ENCODE measurements at places on chromosomes 12 and 14.
A peak's percentile ranks its signal among the peaks of the same experiment; 100 is the strongest.

DNA sequence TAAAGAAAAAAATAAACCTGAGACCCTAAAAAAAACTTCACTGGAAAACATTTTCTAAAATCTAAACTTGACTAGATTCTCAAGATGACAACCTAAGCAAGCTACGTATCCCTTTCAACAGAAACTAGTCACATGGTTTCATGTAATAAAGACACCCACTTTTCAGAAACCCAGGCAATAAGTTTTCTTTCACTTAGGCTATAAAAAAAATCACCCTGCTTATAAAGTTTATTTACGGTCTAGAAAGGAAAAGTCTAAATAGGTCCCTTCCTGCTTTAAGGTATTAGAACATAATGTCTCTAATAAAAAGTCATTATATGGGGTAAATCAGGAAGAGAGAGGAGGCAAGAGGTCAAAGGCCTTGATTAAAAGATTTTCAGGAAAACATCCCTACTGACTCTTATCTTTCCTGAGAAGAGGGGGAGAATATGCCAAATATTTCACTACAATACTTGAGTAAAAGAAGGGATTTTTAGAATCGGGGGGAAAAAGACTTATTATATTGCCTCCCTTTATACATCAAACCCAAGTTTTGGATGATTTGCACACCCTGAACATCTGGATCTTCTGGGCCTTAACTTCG lies 9.5 kb downstream of the CLIP1 start:
- DNase-seq = no peak

- DNase-seq = no peak
These were observed 22.4 kb upstream of the FKBP4 start for GRCh38 chr12:2772370-2772769.

- DNase-seq = no peak
These were observed 6.9 kb downstream of the LRCOL1 start for GRCh38 chr12:132603240-132604150.

GRCh38 chr14:53501361-53502211 lies 348.5 kb upstream of the DDHD1 start:
- no peak for DNase-seq

DNA sequence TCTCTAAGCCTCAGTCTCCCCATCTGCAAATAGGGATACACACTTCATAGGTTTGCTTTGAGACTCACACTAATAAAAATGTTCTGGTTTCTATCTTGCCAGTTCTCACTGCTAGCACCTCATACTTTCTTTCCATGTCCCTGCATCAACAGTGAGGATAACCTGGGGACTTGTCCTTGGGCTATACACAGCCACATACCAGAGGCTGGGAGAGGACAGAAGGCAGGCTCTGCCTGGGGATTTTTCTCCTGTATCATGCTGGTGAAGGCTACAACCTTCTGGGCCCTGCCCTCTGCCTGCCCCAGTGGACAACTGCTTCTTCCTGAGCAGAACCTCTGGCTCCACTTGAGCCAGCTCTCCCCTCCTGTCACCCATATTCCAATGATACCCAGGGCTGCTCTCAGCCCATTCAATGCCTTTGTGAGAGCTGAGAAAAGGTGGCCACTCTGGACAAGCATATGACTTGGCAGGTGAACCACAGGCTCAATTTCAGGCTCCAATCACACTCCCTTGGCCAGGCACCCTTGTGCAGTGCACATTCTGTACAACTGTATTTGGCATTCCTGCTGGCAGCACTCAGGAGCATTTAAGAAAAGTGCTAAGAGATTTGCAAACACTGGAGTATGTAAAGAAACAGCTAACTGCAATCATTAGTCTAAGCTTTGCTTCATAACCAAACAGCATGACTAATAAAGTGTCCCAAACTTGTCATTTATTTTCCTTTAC lies 135.8 kb upstream of the VRK1 start:
- no peak for DNase-seq

DNA sequence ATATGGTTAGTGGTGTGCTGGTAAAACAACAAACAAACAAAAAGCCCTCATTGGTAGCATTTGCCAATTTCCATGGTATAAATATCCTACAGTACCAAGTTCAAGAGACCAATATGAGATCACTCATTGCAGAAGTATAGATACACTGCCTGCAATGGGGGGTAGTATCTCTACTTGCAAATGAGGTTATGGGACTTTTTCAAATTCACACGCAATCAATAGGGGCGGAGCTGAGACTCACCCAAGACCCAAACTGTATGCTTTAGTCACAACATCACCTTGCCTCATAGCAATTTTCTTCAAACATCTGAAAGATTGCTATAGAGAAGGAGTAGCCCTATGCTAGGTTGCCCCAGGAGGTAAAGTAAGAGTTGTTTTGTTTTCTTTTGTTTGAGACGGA lies 93.7 kb downstream of the VCPKMT start:
- no peak for DNase-seq

DNA sequence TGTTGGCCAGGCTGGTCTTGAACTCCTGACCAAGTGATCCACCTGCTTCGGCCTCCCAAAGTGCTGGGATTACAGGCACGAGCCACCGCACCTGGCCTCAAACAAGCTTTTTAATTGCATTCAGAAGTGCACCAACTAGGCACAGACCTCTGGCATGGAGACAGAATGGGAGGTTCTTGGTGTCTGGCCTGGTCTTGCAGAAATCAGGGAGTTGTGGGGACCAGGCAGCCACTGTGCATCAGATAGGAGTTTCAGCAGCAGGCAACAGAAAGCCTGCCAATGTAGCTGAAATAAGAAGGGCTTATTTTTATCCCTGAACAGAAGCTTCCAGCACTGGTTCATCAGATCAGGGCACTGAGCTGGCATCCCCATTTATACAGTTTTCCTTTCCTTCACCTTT lies 22.2 kb upstream of the TCL1B start:
- DNase-seq = no peak

GRCh38 chr14:50001999-50002925 lies 109.4 kb downstream of the ARF6 start:
- DNase-seq = peak; percentile 66

DNA sequence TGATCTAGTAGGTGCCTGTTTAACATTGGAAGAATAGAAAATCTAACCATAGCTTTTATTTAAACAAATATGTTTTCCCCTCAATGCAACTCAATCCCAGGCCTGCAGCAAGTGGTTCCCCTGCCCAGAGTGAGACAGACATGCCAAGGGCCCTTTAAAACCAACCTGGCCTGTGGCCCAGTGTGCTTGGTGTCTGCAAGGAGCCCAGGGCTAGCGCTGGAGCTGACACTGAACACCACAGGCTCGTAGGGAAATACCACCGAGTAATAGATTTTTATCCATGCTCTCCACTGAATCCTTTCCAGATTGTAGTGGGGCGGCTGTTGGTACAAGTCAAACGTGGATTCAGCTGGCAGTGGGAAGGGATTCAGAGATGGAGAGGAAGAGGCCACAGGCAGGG lies 95.6 kb upstream of the NRXN3 start:
- DNase-seq = no peak

DNA sequence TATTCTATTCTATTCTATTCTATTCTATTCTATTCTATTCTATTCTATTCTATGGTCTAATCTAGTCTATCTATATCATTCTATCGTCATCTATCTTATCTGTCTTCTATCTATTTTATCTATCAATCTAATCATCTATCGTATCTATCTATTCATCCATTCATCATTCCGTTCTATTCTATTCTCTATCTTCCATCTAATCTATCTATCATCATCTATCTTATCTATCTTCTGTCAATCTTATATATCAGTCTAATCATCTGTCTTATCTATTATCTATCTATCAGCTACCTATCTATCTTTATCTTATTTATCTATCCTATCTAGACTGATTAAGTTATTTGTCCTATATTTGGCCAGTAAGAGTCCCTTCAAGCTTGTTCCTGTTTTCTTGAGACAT lies 831.5 kb upstream of the TMEM132C start:
- DNase-seq = no peak

- DNase-seq = no peak
These were observed 236.7 kb downstream of the CACNA1C start for GRCh38 chr12:2289525-2289924.

DNA sequence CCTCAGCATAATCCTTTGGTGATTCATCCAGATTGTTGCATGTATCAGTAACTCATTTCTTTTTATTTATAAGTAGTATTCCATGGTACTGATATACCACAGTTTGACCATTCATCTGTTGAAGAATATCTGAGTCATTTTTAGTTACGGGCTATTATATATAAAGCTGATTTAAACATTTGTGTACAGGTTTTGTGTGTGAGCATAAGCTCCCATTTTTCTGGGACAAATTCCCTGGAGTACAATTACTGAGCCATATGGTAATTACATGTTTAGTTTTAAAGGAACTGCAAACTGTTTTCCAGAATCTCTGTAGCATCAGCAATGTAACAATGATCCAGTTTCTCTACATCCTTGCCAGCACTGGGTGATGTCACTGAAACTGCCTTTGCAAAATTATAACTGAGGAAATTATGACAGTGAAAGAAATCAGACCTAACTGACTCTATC lies 236.2 kb upstream of the KRR1 start:
- no peak for DNase-seq

DNA sequence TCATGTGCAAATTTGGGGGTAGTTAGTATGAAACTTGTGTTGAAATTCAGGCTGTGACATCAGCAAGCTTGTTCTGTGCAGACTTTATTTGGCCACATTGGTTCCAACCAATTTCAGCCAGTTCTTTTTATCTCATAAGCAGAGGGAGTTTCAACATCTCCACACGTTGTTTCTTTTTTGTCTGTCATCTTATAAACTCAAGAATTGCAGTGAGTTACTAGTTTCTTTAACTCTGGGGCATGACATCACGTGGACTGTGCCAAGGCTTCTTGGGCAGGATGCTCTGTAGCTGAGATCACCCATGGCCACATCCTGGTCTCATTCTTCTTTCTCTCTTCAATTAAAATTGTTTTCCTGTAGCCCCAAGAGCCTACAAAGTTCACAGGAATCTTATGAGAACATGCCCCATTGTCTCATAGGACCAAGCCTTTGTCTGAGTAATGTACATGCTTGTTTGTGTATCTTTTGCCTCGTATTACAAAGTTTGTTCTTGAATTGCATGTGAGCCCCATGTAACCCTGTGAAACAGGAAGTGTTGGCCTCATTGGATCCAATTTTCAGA lies 982.0 kb upstream of the TMEM132C start:
- no peak for DNase-seq

- peak; percentile 88 for DNase-seq
These were observed 1.2 kb downstream of the KHNYN start for GRCh38 chr14:24430682-24431568.

- no peak for DNase-seq
These were observed 1.2 kb upstream of the FBXO33 start for GRCh38 chr14:39433452-39433813.

DNA sequence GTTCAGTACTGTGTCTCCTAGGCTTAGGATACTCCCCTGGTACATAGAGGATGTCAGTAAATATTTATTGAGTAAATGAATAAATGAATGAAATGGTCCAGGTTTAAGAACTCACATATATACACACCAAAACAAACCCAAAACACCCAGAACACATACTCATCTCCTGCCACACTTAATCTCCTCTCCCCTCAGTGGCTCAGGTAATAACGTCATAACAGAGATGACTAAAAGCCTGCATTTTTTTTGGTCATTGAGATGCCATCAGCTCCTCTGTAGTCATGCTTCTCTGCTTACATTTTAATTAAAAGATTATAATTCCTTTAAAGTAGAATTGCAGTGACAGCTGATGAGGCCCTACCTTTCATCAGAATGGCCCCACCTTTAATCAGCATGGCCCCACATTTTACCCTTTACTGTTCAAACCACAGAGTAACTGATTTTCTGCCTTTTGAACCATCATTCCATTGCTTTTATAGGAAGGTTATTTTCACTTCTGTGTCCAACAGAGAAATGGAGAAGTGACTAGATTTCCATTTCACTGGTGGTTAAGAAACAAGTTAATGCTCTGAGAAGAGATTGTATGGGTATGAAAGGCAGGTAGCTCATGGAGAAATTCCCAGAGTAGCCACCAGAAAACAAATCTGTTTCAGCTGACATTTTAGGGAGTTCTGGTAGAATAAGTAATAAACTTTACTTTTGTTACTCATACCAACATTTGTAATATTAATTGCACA lies 193.4 kb upstream of the ATP2B1 start:
- DNase-seq = no peak

DNA sequence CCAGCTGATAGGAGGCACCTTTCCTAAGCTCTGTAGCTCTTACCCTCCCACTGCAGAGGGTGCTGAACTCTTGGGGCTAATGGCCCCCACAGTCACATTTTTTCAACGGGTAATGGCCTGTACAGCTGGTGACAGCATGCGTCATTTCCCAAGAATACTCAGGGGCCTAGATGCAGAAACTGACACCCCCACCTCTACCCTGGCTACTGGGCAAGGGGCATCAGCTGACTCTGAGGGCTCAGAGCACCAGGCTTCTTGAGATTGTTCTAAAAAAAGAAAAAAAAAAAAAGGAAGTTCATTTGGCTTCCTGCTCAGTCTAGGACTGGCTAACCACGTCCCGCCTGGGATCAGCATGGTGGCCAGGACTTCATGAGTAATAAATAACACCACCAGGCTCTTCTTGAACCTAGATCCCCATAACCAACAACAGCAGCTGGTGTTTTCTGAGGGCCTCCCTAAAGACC lies 35.2 kb downstream of the ZFP36L1 start:
- no peak for DNase-seq

DNA sequence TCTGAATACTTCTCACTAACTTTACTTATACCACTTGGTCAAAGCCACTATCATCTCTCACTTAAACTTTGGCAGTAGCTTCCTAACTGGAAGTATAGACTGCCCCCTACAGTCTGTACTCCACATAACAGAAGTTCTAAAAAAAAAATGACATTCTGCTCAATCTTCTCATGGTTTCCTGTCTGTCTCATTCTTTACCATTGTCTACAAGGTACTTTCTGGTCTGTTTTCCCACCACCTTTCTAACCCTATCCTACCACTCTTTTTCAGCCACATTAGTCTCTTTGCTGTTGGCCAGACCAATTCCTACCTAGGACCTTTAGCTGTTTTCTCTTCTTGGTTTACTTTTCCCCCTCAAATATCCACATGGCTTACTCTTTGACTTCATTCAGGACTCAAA lies 14.7 kb downstream of the CPSF6 start:
- DNase-seq = no peak

DNA sequence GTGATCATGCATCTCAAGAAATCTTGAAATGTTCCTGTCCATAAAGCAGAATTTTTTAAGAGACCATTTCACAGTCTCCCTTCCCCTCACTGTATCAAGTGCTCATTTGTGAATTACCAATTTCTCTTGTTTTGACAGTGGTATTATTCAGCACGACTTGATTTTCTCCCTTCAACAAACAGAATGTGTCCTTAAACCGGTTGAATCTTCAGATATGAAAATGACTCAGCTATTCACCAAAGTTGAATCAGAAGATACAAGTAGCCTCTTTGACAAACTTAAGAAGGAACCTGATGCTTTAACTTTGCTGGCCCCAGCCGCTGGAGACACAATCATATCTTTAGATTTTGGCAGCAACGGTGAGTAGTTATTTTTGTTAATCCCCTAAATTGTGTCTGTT lies 25.5 kb upstream of the SNAPC1 start:
- DNase-seq = no peak

Data from CD8-positive, alpha-beta T cell (primary cell).